Right kidney (tissue), 9 donors: ENCODE measurements at places on chromosomes 13 and 19.

- no peak for DNase-seq
Measured at GRCh38 chr13:98144801-98145350, 2.0 kb downstream of the FARP1 start.

DNA sequence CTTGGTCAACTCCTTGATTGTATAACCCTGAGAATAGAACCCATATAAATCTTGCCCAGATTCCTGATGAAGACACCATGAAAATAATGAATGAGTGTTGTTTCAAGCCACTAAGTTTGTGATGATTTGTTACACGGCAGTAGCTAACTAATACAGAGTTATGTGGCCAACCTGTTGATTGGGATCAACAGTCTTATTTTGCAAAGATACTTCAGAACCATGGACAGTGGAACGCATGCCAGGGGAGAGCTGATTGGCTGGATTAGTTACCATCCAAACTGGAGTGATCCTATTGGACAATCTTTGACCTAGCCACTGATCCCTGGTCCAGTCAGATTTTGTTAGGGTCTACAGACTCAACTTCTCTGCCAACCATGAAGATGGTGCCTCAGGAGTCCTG, 26.6 kb downstream of the CD70 start:
- DNase-seq: no peak

GRCh38 chr19:29596885-29597525, 9.1 kb upstream of the POP4 start:
- DNase-seq: peak; percentile 39

DNA sequence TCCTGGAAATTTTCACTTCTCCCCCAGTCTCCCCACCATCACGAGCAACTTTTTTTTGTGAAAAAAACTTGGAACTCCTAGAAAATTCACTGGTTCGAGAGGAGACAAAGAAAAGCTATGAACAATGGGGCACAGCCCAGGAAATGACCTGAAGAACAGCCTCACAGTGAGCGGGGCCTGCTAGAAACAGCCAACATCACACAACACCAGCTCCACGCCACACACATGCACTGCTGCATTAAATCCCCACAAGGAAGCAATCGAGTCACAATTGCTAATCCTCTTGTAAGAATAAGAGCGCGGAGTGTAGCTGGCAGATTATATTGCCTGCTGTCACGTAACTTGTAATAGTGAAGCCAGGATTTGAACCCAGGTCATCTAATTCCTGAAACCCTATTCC, 48.8 kb downstream of the SLC7A1 start:
- no peak for DNase-seq

DNA sequence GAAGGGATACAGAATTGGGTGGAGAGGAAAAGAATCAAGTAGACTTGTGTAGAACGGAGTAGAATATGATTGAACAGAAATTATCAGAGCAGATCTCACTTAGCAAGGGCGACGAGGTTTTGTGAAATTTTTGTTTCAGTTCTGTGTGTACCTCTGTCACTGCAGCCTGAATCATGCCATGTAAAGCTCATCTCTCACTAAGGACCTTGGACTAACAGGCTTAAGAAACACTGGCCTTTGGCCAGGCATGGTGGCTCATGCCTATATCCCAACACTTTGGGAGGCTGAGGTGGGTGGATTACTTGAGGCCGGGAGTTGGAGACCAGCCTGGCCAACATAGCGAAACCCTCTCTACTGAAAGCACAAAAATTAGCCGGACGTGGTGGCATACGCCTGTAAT, 62.6 kb downstream of the MYH14 start:
- no peak for DNase-seq

GRCh38 chr19:41649827-41650226, 23.0 kb upstream of the CEACAM4 start:
- DNase-seq: no peak

DNA sequence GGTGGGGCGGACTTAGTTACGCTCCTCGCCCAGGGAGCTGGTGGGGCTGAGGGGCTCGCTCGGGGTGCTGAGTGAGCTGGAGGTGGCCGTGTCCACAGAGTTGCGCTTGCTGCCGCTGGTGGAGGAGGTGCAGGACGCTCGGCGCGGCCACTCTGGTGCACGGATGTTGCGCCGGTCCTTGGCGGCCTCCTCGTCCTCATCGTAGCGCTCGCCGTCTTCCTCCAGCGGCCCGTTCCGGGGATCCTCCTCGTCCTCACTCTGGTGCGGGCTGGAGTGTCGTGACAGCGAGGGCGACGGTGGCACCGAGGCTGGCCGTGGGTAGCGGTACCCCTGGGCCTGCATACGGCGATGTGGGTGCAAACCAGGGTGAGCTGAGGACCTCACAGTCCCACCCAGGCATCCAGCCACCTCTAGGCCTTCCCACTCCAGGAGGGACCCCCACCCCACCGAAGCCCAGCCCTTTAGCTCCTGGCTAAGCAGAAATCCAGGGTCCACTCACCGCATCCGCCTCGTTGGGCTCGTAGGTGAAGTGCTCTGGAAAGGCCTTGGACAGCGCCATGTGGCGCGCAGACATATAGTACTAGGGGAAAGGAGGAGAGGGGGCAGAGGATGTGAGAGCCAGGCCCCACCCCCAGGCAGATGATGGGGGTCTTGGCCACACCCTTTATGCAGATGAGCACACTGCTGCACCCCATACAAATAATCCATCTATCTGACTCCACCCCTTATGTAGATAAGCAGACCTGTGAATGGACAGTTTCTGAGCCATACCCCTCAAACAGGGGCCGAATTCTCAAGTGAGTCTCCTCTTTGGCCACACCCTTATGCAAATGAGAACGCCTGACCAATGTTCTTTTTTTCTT, 4.4 kb downstream of the FTL start:
- DNase-seq: no peak

GRCh38 chr13:58087566-58087965, 456.0 kb downstream of the PCDH17 start:
- no peak for DNase-seq

GRCh38 chr13:26133286-26133685, 81.5 kb upstream of the SHISA2 start:
- no peak for DNase-seq

DNA sequence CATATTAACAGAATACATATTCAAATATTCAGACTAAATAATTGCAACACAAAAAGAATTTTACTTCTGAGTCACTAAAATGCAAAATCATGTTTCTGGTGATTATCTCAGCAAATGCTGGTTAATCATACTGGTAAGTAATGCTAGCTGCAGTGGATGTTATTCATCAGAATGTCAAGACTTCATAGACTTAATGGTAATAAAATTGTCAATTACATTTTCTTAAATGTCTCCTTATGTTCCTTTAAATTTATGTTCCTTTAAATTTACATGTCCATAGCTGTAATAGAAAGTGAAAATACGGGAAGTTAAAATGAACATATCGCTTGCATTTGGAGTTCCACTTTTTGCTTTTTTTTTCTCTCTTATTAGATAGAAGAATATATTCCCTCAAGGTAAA, 853.0 kb downstream of the SLITRK6 start:
- DNase-seq: no peak

DNA sequence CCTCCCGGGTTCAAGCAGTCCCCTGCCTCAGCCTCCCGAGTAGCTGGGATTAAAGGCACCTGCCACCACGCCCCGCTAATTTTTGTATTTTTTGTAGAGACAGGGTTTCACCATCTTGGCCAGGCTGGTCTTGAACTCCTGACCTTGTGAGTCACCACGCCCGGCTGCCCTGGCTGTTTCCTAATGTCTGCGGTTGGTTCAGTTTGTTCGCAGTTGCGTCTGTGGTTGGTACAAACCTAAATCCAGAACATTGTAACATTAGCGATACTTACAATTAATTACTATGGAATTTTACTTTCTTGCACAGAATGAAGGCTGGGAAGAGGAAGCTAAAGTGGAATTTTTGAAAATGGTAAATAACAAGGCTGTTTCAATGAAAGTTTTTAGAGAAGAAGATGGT, 38.1 kb downstream of the RNF17 start:
- no peak for DNase-seq

DNA sequence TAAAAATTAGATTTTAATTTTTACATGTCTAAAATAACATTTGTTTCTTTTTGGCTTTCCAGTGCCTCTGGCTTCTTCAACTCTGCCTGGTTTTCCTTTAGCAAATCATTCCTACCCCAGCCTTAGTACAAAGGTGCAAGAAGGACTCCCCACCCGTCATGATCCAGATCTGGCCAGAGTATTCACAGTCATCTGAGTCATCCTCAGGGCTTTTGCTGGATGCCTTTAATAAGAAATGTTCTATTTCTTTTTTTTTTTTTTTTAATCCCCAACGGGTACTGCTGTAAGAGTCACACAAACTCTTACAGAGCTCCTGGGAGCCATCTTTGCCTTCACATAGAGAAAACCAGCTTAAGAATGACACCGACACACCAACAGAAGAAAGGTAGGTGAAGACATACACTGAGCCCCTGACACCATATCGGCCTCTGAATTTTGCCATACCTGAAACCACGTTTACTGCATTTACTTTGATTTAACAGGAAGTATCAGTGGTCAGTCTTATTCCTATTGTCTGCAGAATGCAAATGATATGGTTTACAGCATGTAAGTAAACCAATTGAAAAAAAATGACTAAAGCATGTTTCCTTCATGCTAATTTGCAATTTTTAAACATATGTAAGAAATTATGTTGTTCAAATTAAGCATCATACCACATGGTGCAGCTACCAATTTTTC, 184.4 kb downstream of the NALCN start:
- DNase-seq: no peak

DNA sequence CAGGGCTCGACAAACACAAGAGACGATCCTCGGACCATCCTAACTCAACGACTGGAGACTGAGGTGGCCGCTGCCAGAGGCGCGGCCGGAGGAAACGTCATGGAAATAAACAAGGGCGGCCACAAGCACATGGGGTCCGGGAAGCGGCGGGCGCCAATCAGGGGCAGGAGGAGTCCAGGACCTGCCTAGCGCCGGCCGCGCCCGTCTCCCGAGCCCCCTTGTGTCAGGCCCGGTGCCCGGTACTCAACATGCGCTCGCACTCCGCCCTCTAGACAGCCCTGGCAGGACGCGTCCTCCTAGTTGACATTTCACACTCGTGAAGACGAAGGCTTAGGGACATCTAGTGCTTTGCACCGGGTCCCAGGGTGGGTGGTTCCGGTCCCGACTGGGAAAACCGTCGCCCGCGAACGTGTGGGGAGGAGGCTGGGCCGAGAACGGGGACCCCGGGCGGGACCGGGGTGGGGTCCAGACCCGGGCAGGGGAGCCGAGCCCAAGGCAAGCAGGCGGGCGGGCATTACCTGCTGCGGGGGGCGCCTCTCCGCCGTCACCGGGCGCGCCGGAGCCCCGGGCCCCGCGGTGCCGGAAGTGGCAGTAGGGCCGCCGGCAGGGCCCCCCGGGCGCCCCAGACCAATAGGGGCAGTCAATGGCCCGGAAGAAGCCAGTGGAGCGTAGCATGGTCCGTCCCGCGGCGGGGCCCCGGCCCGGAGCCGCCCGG, 442 bp downstream of the REXO1 start:
- DNase-seq: peak; percentile 40

DNA sequence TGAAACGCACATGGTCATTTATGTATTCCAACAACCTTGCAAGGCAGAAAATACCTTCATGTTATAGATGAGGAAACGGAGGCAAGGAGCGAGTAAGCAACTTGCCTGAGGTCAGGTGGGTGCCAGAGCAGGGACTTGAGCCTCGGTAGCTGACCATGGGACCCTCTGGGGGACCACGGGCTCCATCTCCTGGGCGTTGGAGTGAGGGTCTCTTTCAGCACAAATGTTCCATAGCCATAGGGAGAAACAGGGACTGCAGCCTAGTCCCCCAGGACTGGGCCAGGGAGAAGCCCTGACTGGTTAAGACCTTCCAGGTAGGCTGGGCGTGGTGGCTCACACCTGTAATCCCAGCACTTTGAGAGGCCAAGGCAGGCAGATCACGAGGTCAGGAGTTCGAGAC, 38.4 kb upstream of the ADGRE5 start:
- no peak for DNase-seq

DNA sequence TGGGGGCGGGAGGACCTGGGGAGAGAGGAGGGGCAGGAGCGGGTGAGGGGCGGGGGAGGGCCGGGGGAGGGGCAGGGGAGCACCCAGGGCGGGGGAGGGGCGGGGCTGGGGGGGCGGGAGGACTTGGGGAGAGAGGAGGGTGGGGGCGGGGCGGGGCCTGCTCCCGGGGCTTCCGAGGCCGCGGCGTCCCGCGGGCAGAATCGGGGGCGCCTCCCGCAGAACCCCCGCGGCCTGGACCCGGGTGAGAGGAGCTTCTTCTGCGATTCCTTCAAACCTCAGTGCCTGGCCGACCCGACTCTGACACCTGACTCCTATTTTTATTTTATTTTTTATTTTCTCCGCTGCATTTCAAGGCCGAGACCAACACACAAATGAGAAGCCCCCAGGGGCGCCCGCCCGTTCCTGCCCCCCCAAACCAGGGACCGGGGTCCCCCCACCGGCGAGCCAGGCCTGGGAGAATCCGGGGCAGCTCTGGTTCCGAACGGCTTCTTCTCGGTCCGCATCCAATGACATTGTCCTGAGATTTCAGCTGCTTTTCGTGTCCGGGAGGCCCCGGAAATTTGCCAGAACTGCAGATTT, 470 bp upstream of the GRTP1 start:
- peak; percentile 78 for DNase-seq

DNA sequence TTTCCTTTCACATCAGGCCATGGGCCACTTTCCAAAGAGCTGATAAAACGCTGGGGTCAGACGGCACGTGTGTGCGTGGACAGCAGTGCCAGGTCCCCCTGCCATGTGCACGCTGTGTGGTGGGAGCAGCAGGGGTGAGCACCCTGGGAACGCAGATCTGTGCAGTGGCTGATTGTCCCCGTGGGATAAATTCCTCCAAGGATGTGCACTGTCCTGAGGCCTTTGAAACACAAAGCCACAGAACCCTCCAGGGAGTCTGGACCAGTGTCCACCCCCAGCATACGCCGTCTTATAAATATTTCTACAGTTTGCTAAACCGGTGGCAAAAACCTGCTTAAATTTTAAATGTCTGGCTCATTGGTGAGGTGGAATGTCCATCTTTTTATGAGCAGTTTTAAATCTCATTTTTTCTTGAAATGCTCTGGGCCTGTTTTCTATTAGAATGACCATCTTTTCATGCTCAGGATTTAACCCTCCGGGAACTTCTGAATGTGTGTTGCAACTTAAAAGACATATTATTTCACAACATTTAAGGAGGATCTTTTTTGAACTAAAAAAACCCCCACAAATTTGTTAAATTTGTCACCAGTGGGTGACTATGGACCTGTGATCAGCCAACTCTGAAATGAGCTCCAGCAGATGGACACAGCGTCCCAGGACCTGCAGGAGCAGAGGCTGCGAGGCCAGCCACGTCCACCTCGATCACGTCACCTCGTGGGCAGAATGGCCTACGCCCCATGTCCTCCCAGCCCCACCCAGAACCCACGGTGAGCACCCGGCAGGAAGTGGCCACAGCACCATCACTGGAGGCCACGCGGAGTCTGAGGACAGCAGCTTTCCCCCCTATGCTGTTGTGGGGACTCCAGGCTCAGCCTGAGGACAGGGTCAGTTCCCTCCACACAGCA, 68.6 kb downstream of the RASA3 start:
- DNase-seq: peak; percentile 66
